ENCODE measurements at places on chromosomes 3 and 15.

- no peak for DNase-seq
Observed at GRCh38 chr3:135141160-135141559, 346.1 kb downstream of the EPHB1 start.

GRCh38 chr3:196108075-196108743, 26.3 kb upstream of the TFRC start:
- no peak for DNase-seq

GRCh38 chr3:8773941-8774542, 4.6 kb upstream of the OXTR start:
- DNase-seq: no peak

DNA sequence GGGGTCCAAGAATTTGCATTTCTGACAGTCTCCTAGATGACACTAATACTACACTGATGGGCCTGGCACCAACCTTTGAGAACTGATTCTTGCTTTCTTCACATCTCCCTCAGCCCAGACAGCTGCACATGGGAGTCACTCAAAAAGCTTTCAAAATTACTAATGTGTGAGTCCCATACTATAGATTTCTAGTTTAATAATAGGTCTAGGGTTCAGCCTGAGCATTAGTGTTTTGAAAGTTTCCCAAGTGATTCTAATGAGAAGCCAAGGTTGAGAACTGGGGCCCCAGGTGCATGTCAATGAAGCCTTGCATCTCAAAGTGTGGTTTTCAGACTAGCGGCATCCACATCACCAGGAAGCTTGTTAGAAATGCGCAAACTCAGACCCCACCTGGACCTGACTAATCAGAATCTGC, 159.9 kb upstream of the CMC1 start:
- no peak for DNase-seq

DNA sequence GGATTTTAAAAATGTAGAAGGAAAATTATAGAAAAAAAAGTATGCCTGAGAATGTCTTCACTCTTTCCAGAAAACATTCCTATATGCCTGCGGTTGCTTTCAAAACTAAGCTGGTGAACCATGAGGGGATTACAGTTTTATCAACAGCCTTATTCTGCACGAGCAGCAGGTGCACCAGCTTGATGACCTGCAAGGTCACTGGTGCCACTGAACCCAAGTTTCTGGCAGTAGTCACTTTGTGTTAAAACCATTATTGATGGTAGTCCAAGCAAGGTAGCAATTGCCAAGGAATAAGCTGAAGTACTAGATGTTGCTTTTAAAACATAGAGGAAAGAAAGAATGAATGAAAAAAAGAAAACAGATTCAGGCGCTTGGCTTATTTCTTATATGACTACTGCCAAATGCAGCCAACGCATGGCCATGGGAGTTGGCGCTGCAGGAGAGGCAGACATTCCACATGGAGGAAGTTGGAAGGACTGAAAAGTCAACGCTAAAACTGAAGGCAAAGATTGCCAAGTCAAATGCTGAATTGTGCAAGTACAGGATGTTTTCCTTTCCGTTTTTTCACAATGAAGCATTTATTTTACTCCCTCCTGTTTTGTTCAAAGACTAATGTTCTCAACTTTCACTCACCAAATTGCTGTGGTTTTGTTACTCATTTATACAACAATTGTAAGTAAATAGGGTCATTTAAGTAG, 601.4 kb downstream of the CADM2 start:
- no peak for DNase-seq

All from CD4-positive, alpha-beta T cell treated with Interleukin-2 at 100 ng/mL for 4 hours (primary cell).